ENCODE measurements at places on chromosomes 5 and 9.

GRCh38 chr5:151673421-151673820 lies 13.3 kb downstream of the SPARC start:
- no peak for DNase-seq

- no peak for DNase-seq
Measured at GRCh38 chr5:123800640-123801039, 288.7 kb downstream of the CSNK1G3 start.

DNA sequence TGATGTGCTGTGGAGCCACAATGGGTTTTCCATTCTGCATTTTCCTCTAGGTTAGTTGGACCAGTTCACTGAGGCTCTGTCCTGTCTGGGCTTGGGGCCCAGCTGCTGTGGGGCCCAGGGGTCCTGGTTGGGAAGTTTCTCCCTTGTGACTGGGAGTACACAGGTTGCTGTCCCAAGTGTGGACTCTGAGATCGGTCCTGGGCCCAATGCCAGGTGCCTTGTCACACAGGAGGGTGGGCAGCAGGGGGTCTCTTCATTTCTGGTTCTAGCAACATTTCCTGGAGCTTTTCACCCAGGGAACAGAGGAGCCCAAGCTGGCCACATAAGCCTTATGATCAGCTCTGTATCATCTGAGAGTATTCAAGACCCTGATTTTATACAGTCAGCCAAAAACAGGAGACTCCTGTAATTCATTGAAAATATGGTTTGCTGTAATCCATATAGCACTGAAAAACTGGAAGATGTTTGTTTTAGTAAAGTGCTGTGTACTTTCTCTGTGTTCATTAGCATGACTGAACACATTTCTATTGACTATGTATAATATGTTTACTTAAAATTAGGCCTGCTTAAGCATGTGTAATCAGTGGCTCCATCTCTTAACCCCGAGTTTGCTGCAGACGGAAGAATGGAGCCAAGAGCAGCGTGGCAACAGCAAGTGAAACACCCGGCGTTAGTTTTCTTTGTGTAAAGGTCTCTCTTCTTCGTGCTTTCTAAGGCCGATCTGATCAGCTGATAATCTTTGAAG lies 62.5 kb downstream of the MVB12B start:
- no peak for DNase-seq

DNA sequence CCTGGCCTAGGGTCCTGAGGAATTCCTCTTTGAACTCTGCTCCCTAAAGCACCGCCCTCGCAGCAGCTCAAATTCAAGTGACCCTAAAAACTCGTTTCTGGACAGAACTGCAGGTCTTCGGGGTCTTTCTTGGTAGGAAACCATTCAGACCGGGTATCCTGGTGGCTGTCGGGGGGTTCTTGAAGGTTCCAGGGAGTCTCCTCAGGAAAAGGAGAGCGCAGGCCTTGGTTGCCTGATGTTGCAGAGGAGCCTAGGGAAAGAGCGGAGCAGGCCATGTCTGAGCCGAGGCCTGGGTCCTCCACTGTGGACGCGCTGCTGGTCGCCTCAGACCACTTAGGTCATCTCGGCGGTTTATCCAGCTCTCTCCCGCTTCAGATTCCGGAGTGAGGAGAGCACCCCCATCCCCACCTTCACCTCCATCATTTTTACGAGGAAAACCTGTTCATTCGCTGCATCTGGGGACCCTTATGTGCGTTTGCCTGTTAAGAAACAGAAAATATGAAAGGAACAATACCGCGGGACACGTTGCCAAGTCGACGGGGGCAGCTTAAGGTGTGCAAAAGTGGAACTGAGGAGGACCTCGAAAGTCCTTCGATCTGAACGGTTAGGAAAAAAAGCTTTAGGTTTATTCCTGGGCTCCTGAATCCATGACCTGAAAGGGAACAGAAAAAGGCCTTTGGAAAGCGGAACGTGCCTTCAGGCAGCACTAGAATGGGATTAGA lies 299.4 kb downstream of the PARP8 start:
- no peak for DNase-seq

DNA sequence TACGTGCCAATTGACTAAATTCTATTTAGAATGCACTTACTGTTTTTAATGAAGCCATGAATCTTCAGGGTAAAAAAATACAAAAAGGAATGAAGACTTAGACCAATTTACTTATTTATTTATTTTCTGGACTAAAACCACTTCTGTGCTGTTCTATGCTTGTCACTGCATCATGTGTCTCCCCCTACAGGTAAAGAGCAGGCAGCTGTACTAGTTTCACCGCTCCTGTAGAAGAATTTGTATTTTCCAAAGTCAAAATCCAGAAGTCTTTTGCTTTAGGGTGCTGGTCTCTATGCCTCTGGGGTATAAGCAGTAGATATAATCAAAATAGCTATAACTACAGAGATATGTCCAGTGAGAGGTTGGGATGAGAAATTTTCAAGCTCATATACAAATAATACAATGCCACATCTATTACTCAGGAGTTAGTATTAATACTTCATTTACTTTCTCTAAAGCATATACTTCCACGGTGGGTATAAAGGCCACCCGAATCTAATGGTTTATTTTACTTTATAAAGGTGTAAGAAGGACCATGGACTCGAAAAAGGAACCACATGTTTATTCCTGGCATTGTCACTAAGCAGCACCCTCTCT lies 591.5 kb downstream of the RAB3C start:
- DNase-seq: peak; percentile 26

DNA sequence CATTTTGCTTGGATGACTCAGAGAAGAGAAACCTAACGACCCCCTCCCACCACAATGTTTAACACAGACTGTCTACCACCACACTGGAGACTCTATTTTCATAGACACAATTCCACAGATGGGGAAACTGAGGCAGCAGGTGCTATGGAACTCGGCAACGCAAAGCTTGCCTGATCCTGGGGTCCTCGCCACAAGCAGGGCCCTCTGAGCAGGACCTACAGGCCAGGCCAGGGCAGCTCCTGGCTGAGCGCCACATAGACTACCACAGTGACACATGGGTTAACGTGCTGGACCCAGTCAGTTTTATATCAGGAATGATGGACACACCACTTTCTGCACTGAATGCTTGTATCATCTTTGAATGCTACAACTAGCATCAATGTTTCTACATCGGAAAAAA lies 11.8 kb downstream of the IPPK start:
- DNase-seq: no peak

GRCh38 chr5:88474574-88474973 lies 205.9 kb upstream of the TMEM161B start:
- no peak for DNase-seq
